ENCODE measurements at places on chromosomes 3 and 15.

GRCh38 chr3:108820586-108820985, 2.0 kb upstream of the TRAT1 start:
- DNase-seq: no peak

DNA sequence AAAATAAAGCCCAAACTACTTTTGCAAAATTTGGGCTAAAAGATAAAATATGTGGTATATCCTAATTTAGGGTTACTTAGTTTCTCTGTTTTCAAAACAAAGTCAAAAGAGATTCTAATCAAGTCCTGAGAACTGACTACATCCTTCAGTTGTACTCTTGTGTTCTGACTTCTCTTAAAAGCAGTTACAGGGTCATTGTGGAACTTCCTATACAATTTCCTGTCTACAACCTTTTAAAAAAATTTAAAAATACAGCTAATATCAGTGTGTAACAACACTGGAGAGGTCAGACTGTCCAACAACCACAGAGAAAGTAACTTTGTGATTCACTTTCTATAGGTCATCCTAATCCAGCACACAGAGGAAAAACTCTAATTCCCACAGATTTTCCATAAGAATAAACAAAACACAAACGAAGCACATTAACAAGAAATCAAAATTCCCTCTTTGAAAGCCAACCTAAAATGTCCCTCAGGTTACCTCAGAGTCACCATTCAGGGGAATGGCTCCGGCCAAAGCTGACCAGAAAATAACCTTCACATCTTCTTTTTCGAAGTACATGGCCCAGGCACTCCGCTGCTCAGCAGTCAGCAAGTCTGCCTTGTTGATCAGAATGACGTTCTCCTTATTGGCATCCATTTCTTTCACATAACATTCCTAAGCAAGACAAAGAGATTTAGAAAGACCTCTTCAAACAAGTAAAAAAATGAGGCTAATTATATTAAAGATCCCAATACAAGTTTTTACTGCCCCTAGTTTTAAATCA, 13.3 kb downstream of the LSG1 start:
- DNase-seq: no peak

- DNase-seq: no peak
These were observed 397.0 kb downstream of the EPHA3 start for GRCh38 chr3:89504432-89504831.

DNA sequence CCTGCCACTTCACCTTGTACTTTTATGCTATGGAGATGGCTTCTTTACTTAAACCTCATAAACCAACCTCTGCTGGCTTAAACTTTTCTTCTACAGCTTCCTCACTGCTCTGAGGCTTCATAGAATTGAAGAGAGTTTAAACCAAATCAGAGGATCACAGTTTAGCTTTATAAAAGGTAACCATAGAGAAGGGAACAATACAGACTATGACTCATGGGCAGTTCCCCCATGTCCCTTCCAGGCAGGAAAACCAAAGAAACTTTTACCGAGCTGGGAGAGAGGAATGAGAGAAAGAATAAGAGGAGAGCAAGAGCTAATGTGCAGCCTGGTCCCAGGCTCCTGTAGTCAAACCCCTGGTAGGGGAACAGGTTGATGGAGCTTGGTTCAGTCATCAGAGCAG, 53.9 kb upstream of the NEDD4 start:
- no peak for DNase-seq

DNA sequence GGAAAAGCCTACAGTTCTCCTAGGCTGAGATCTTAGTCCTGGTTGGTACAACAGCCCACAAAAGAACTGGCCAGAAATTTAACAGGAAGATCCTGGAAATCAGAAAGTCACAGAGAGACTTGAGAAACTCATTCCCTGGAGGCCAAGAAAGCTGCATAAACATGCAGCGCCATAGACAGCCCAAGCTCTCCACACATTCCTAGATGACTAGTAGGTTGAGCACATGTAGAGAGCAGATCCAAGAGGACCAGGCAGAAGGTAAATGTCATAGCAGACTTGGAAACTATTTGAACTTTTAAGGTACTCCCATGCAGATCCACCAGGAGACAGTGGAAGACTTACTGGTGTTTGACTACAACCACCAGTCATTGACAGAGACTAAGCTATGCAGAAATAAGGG, 18.4 kb downstream of the KBTBD12 start:
- DNase-seq: no peak

- no peak for DNase-seq
These were observed 3.7 kb upstream of the B3GALNT1 start for GRCh38 chr3:161108840-161109239.

GRCh38 chr3:165884518-165884917, 47.3 kb upstream of the BCHE start:
- no peak for DNase-seq

- DNase-seq: no peak
These were observed 665 bp upstream of the RASGRP1 start for GRCh38 chr15:38565287-38565670.

GRCh38 chr15:25721605-25721955, 141.5 kb downstream of the ATP10A start:
- DNase-seq: no peak

DNA sequence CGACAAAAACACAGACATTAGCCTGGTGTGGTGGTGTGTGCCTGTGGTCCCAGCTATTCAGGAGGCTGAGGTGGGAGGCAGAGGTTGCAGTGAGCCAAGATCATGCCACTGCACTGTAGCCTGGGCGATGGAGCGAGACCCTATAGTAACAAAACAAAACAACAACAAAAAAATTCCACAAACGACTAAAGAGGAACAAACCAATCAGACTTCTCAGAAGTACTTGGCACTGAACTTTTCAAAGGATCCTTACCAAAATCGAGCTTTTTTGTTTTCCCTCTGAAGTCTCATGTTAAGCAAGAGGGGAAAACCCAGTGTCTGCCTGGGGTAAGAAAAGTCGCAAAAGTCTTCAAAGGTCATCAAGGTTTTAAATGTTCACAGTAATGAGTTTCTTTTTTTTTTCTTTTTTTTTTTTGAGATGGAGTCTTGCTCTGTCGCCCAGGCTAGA, 30.1 kb upstream of the TFRC start:
- DNase-seq: no peak

DNA sequence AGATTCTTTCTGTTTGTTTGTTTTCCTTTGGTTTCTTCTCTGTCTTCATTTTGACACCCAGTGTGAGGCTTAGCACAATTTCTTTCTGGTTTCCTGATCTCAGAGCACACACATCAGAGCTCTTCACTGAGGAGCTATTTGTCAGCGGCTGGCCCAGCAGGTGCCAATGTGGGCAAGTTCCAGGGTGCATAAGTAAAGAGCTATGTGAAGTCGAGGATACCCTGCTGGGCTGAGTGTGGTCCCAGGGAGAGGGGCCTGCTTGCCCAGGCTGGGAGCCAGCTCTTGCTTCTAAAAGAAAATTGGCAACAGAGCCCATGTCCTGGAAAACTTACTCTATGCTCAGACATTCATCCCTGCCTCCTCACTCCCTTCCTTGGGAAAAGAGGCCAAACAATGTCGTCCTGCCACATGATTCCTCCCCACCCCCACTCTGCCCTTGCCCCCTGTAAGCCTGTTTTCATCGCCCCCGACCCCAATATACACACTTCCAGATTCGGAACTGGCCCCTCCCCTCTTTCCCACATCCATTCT, 101.2 kb downstream of the ST8SIA2 start:
- no peak for DNase-seq

DNA sequence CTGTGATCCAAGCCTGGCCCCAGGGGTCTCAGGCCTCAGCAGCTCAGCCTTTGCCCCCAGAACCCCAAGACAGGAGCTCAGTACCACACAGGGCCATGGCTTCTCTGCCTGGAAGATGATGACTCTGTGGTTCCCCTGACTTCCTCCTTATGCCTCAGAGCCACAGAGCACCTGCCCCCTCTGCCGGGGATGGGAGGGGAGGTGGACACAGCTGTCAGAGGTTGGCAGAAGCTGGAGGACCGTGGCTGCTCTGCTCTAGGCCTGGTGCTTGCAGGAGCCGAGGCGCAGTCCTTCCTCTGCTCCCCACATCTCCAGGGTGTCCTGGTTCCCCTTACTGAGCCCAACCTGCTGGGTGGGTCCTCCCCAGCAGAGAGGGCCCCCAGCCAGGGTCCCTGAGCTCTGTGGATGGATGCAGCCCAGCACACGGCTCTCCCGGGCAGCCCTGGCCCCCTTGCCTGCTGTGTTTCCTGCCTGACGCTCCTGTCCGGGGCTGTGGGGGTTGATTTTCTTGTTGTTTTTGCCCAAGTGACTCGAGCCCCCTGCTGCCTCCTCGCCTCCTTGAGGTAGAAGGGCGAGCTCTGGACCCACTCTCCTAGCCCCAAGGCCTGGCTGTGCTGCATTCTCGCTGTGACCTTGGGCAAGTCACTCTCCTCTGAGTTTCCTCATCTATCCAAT, 36.6 kb downstream of the PSTPIP1 start:
- DNase-seq: no peak

- no peak for DNase-seq
These were observed 56.7 kb upstream of the TSEN2 start for GRCh38 chr3:12427551-12427950.

DNA sequence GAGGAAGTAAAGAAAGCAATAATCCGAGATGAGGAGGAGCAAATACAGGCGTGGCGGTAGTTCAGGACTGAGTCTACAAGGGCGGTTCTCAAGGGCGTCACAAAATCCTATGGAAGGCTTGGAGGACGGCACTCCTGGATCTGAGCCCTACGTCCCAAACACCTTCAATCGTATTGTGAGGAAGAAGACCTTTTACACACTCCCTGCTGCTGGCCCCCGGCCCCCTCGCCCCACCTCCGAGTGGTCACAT, 747 bp downstream of the PLD1 start:
- no peak for DNase-seq

DNA sequence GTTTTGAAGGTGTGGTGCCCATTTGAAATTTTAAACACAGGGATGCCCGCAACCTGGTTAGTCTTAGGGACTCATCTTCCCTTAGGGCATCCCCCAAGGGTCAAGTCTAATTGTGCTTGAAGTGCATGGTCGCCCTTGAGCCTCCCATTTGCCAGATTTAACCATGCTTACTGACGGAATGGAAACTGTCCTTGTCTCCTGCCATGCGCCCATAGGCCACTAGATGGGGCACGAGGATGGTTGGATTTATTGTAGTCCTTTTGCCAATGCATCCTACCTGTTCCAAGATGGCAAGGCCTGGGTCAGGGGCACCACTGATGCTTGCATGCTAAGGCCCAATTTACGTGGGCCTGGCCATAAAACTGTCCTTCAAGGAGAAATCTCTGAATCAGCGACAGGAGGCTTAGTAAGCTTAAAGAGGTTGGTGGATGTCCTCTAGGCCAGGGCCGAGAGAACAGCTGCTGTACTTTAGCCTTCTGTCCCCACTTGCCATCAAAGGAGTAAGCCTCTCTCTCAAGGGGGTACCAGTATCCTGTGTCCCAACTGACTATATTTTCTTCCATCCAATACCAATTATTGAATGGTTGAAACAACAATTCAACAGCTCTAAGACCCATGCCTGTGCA, 355.4 kb downstream of the OTOL1 start:
- DNase-seq: no peak

GRCh38 chr3:57592306-57592705, 4.8 kb downstream of the ARF4 start:
- DNase-seq: no peak

GRCh38 chr3:150875548-150875947, 29.7 kb downstream of the MINDY4B start:
- no peak for DNase-seq

DNA sequence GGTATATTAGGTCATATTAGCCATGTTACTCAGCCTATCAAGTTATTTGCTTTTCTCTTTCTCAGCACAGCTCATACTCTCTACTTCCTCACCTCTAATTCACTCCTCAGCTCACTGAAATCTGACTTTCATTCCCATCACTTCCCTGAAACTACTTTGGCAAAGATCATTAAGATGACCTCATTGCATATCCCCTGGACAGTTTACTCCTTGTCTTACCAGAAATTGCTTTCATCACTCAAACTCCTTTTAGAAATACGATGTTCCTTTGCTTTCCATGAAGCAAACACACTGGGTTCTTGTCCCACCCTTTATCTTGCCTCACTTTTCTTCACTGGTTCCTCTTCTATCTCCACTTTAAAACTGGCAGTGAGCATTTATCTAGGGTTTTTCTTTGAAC, 354.4 kb downstream of the TUSC7 start:
- DNase-seq: no peak

DNA sequence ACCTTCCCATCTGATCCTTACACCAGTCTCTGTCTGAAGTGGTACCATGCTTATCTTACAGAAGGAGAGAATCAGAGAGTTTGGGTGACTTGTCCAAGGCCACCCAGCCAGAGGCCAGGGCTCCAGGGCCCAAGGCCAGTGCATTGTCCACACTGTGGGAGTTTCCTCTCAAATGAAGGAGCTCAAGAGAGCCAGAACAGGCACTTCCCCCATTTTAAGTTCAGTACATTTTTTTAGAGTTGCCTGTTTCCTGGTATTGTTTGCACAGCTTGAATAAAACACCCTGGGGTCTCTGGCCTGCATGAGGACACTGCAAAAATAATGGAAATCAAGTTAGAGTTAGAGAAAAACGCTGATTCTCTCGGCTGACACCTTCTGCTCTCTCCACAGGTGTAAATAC, 284.0 kb downstream of the SQOR start:
- DNase-seq: no peak

DNA sequence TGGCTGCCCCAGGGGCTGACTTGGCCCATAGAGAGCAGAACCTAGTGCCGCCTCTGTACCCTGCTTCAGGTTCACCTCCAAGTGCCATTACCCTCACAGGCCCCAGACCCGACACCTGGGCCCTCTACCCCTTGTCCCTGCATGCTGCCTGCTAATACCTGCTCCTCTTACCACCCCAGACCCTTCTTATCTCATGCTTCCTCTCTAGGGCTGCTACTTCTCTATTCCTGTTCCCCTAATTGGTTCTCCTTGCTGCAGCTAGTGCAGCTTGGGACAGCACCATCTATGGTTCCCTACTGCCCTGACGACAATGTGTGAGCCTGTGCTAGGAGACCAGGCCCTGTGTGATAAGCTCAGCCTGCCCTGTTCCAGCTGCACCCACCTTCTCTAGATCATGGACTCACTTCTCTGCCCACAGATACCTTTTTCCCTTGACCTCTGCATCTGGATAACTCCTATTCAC, 15.3 kb downstream of the HDAC11 start:
- DNase-seq: no peak

- DNase-seq: peak; percentile 17
These were observed 311.3 kb downstream of the UACA start for GRCh38 chr15:70451821-70452653.

GRCh38 chr3:13120289-13120927, 47.2 kb upstream of the IQSEC1 start:
- DNase-seq: no peak
